Muscle of leg (tissue), 16 donors: ENCODE measurements at places on chromosomes 11 and 22. TPM values are rescaled to one million over a fixed set of nuclear protein-coding genes. Genes with fewer than 3 reads are reported as not detected.

DNA sequence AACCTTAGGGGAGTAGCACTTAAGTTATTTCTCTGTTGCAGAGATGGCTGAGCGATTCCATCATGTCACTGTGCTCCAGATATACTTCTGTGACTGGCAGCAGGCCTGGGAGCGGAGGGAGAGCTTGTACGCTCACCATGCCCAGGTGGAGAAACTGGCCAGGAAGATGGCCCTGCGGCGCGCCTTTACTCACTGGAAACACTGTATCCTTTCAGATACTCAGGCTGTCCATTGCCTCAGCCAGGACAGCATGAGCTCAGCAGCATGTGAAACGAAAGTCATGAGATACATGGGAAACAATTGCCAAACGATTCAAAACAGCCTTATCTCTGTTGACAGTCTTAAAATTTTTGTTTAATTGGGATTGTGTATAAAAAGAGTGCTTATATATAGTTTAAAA lies 78.9 kb downstream of the SFI1 start:
- DNase-seq: no peak

DNA sequence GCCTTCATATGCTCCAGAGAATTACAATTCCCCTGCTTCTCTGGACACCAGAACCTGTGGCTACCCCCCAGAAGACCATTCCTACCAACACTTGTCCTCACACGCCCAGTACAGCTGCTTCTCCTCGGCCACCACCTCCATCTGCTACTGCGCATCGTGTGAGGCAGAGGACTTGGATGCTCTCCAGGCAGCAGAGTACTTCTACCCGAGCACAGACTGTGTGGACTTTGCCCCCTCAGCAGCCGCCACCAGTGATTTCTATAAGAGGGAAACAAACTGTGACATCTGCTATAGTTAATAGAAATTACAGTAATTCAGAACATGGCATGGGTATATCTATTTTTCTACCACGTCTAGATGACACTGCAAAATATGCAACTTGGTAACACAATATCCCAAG lies 9.8 kb downstream of the POU2AF3 start:
- DNase-seq: peak; percentile 79

DNA sequence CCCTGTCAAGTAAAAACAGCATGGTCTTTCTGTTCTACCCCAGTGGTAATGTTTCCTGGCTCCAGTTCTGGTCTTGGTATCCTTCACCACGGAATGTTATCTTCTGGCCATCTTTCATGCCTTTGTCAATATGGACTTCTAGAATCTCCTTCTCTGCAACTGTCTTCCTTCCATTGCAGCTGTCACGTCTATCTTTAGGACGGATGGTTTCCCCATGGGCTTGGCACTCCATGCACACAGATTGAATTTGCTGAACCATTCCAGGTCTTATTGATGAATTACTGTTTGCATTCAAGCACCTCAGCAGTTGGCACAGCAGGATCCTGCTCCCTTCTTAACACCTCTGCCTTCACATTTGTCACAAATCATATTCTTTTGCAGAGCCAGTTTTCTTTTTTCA lies 44.9 kb upstream of the SLC25A18 start:
- peak; percentile 56 for DNase-seq

DNA sequence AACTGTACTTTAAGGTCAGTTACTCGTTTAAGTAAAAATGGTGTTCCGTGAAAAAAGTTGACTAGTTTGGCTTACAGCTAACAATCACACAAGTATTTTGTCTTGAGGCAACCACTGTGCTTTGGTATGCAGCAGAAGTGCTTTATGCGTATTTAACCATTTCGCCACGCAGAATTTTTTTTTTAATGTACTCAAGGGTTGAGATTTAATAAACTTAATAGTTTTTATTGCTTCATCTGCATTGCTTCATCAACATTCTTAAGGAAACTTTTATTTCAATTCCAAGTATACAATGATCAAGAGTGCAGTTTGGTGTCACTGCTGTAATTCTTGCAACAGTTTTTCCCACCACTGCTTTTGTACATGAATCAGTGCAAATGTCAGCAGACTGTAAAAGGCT lies 66.4 kb downstream of the ZNRF3 start:
- no peak for DNase-seq

DNA sequence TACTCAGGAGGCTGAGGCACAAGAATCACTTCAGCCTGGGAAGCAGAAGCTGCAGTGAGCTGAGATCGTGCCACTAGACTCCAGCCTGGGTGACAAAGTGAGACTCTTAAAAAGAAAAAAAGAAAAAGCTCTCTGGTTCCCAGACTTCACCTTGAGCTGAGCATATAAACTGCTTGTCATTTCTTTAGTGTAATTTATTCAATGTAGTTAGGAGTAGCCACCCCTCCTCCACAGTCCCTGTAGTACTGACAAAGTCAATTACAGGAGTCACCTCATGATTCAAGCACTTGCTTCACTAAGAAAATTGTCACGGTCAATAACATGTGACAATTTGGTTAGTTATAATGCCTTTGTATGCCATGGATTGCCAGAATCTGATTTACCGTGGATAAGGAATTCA lies 7.2 kb downstream of the OR4D10 start:
- DNase-seq: no peak

- no peak for DNase-seq
These were observed 38.0 kb downstream of the JHY start for GRCh38 chr11:122920579-122920978.

- DNase-seq: peak; percentile 42
These were observed 69.7 kb upstream of the BMAL1 start for GRCh38 chr11:13207665-13208594.

GRCh38 chr11:117072517-117073461 lies 25.4 kb downstream of the SIK3 start:
- DNase-seq: no peak

DNA sequence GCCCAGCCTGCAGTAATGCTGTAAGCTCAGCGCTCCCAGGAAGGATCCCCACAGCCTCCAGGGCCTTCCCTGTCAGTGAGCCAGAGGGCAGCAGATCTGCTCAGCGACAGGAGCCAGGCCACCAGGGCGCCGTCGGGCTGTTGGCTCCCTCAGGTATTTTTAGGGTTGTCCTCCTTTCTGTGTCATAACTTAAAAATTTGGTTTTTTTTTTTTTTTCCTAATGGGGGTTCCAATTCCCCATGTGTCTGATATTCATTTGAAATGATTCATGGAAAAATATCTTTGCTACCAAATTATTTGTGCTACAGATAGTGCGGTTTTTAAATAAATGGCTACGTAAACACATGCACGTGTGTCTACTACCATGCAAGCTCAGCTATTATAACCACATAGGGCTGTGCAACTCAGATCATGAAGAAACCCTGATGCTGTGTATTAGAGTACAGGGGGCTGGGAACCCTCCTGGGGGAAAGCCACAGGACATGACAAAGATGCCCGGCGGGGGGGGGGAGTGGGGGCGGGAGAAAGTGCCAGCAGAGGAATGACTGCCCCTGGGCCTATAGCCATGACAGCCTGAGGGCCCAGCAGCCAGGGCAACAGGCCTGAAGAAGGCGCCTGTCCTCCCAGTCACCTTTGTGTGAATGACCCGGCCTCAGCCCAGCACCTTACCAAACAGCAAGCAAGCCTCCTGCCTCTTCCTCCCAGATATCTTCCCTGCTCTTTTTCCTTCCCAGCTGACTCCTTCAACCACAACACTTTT lies 89.3 kb downstream of the NAT10 start:
- DNase-seq: no peak

DNA sequence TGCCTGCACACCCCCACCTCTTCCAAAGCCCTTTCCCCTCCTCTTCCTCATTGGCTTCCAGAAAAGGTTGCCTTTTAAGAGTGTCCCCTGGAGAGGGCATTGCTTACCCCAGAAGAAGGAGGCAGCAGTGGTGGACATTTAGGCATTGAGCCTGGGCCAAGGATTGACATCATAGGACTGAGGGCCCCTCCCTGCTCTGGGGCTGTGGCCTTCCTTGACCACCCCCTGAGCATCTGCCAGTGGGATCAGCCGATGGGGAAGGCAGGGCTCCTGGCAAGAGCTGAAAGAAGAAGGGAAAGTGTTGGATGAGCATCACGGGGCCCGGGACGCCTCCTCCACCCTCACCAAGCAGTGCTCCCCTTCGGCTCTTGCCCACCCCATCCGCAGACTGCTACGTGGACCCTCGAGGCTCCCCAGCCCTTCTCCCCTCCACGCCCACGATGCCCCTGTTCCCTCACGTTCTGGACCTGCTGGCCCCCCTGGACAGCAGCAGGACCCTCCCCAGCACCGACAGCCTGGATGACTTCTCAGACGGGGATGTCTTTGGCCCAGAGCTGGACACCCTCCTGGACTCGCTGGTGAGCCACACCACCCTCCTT lies 37.4 kb downstream of the ZC3H7B start:
- DNase-seq: no peak

- DNase-seq: no peak
These were observed 414.3 kb downstream of the AASDHPPT start for GRCh38 chr11:106491751-106492150.

- no peak for DNase-seq
These were observed 58.4 kb upstream of the GAB2 start for GRCh38 chr11:78476066-78476465.

TNNI2 gene
- 4,090 TPM for polyA plus RNA-seq

ANGPTL5 gene
- 2.4 TPM for polyA plus RNA-seq

BUD13 gene
- polyA plus RNA-seq: 21.4 TPM

PANX3 gene
- polyA plus RNA-seq: not detected
